Activated CD4-positive, alpha-beta T cell treated with anti-CD3 and anti-CD28 coated beads, Interleukin-10, Interleukin-2, amounts not matched to agents 100 ng/mL and 50 ng/mL, durations not matched to agents 16 hours and 8 hours (primary cell): ENCODE measurements at places on chromosomes 2 and 18.

DNA sequence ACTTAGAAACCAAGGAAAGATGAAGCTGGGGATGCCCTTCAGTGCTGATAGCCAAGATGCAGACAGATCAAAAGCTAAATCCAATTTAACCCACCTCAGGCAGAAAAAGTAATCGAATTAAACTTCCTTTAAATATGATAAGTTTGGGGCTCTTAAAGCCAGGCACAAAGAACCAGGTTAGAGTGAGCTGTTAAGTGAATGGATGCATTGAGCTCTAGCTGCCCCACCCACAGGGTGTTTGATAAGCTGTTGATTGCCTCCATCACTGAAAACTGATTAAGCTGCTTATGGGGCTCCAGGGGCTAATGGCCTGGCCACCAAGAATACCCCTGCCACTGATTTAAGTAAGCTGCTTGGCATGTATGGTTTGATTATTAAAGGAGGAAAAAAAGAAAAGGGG lies 119.8 kb downstream of the PLEKHM3 start:
- no peak for DNase-seq

DNA sequence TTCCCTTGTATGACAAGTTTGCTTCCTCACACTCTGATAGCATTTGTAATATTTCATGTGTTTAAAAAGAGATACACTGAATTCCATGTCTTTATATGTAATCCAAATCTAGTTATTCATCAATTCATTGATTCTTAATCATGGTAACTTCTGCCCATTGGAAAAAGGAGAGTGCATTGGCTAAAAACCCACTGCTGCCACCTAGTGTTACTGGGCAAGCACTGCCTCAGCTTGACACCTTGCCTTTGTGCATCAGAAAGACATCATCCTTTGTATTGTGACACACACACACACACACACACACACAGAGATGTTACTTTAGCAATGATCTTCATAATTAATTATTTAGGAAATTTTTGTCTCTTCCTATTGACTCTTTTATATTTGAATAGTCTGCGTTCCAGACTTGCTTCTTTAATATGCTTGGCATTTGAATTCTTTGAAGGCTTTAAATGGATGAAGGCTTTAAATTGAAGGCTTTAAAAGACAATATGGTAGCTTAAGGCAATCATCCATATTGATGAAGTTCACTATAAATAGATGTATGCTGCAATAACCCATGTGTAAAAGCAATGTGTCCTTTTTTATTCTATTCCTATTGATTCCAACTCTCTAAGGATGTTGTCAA lies 414.2 kb upstream of the CHST9 start:
- peak; percentile 59 for DNase-seq

DNA sequence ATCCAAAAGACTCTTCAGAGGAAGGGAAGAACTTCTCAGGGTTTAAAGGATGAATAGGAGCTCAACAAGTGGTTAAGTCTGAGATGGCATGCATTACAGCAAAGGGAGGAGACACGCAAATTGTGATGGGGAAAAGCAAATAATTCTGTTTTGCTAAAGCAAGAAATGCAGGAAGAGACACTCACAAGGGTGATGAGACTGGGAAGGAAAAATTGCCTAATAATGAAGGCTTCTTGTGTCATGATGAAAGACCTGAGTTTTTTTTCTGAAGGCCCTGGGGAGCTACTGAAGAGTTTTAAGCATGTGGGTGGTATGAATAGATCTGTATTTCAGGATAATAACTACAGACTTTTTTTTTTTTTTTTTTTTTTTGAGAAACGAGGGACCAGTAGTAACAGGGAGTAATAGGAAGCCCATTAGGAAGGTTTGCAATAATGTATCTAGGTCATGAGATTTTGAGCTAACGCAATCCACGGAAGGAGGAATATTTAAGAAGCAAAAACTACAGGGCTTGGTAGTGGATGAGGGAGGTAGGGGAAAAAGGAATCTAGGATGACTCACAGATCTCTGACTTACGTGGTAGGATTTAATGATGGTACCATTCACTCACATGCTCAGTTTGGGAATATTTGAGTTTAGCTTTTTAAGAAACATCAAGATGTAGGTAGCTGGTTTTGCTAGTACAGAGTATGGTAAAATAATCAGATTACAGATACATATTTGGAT lies 16.0 kb upstream of the SERPINB3 start:
- DNase-seq = no peak

GRCh38 chr2:128646091-128646490 lies 327.4 kb upstream of the HS6ST1 start:
- no peak for DNase-seq

- no peak for DNase-seq
These were observed 142.6 kb downstream of the MEIS1 start for GRCh38 chr2:66577321-66578053.

- no peak for DNase-seq
These were observed 590 bp downstream of the MDH1 start for GRCh38 chr2:63589148-63589958.

DNA sequence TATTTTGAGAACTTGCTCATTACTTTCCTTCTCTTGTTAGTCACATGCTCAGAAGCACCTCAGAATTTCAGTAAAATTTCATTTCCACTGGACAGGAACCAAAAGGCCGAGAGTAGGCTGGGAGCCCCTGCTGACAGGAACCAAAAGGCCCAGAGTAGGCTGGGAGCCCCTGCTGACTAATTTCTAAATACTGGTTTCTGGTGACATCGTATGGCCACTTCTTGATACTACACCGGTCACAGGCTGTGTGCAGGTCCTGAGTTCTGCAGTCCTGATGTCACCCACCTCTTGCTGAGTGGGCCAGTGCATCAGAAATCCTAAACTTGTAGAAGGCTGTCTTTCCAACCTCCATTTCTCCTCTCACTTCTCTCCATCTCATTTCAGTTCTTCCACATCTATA lies 17.7 kb upstream of the EN1 start:
- DNase-seq = peak; percentile 47

- DNase-seq = peak; percentile 7
These were observed 311.7 kb upstream of the PKDCC start for GRCh38 chr2:41736105-41736567.

DNA sequence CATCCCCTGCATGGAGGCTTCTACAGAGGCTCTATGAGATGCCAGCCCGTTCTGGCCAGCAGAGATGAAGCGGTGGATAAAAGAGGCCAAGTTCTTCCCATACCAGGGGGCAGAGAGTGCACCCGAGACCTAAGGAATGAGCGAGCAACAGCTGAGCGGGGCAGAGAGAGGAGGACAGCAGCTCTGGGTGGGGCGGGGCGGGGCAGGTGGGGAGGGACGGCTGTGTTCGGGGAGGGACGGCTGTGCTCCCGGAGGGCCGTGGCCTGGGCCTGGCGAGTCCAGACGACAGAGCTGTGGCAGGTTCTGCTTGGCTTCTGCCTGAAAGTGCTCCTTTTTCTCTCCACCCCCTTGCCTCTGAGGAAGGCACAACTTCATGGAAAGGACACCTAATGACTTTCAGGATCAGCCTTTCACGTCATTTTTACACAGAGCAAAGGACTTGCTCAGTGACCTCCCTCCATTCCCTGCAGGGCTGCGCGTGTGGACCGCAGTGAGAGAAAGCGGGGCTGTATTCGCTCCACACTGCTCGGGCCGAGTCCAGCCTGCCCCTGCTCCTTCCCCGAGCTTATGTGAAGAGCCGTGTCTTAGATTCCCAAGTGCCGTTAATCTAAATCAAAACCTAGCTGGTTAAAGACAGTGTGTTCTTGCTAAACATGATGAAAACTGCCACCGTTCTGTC lies 232.9 kb downstream of the HDAC4 start:
- DNase-seq = no peak

GRCh38 chr2:30975156-30975555 lies 163.1 kb downstream of the GALNT14 start:
- DNase-seq = no peak

DNA sequence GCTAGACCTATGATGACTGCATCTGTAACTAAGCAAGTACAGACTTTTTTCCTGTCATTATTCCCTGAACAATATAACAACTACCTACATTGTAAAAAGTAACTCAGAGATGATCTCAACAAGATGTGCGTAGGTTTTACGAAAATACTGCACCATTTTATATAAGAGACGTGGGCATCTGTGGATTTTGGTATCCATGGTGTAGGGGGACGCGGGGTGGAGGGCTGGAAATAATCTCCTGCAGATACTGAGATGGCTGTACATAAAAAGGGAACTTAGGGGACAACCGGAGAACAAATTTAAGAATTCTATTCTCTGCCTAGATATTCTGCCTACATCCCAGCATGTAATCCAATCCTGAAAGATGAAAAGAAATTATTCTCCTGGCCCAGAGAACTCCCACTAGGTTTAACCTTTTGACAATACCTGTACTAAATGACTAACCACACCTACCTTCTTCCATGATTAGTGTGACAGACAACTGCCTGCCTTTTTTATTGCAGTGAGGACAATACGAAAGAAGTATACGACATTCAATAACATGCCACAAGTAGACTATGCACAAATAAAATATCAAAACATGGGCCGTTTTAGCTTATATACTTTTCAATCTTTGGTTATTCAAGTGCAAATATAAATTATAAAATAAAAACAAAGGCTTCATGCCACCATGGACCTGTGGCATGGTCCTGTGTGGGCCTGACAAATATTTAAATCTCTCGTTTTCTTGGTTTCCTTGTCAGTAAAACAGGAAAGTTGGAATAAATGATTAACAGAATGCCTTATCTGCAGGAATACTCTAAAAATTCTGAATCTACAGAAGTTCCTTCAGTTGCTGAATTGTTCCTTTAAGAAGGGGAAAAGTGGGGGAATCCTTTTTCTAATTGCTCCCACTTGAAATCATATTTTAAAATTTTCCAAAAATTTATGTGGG lies 46.3 kb downstream of the RTN4 start:
- DNase-seq = no peak

- DNase-seq = no peak
These were observed 279.3 kb downstream of the TMX3 start for GRCh38 chr18:68435581-68435980.

- DNase-seq = no peak
These were observed 32.1 kb downstream of the CRYGD start for GRCh38 chr2:208092093-208092832.

DNA sequence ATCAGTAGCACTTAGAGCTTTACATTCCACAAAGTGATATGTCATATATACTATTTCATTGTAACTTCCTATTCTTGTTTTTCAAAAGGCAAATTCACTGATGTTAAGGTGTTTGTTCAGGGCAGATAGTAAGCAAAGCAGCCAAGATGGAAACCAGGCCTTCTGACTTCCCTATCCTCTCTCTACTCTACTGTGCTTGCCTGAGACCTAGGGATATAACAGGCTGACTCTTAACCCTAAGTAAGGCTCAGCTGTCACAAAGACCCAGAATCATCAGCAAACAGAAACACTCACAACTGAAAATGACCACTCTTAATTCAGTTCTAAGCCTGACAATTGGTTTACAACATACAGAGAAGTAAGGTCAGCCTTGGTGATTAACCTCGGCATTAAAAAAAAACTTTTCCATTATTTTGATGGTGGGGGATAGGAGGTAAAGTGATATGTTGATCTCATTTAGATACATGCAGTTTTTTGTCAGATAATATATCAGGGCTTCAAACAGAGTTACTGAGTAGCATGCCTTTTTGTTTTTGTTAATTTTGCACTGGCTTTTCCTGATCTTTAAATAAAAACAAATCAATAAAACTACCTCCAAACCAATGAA lies 95.4 kb upstream of the CHRNA1 start:
- no peak for DNase-seq

DNA sequence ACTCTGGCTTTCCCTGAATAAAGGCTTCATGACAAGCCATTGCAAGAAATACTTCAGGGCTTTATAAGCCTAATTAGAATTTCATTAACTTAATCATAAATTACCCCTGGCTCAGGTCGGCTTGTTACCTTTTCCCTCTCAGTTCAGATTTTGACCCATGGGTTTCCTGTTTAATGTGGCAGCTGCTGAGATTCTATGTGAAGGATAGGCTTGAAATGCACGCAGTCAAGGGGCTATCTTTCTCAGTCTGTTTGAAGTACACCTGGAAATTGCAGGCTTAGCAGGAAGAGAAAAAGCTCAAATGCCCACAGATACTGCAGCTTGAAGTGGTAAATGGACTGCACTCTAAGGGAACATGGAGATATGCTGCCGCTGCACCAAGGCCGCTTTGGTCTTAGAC lies 49.4 kb downstream of the CAVIN2 start:
- DNase-seq = no peak

GRCh38 chr2:85865539-85866164 lies 23.1 kb downstream of the ST3GAL5 start:
- peak; percentile 88 for DNase-seq

DNA sequence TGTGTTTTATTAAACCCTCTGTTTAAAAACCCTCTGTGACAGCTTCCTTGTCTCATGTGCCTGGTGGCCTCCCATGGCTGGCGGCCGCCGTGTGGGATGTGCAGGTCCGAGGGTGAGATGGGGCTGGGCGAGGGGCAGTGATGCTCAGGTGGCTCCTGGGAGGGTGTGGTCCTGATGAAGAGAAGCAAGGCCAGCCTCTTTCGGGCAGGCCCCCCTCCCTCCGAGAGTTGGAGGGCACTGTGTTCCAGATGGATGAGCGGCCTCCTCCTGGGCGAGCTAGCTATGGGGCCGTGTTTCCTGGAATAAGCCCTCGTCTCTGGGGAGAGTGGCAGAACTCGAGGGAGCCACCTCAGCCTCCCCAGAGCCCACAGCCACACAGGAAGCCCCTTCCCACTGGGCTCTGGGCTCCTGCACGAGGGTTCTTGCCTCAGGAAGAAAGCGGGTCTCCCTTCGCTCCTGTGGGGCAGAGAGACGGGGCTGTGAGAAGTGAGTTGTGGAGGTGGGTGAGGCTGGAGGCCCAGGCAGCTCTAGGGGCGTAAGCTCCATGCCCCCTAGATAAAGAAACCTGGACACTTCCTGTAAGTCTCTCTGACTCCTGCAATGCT lies 72.1 kb downstream of the ASB1 start:
- DNase-seq = no peak

DNA sequence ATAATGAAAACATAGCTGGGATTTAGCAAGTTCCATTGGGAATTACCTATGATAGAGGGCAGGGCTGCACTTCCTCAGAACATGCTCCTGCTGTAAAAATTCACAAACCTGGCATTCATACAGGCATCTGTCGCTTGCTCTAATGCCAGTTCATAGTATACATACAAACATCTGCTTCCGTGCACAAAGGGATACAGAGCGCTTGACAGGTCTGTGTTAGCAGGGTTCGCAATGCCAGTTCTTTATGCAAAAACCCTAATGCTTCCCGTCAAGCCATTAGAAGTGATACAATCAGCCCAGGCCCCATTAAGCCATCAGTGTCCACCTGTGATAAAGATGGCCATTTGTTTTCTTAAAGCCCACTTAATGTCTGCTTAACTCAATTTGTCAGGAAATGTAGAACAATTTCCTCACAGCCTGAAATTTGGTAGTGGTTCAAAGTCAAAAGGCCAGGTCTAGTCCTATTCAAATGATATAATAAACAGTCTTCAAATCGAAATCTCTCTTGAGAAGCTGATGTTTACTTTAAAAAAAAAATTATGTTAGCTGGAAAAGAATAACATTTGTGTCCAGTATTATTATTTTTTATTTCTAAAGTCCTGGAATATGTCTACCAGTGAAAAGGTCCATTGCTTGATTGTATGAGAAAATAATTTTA lies 556.3 kb downstream of the ARHGAP15 start:
- DNase-seq = no peak

GRCh38 chr2:13758412-13758811 lies 874.1 kb upstream of the LRATD1 start:
- no peak for DNase-seq
